ENCODE measurements at places on chromosomes 2 and 18.

GRCh38 chr2:128623776-128624761 is 305.4 kb upstream of the HS6ST1 start:
- DNase-seq, result no peak

GRCh38 chr18:25399554-25399953 is 47.6 kb upstream of the ZNF521 start:
- no peak for DNase-seq

- peak; percentile 69 for DNase-seq
These were observed 157.5 kb upstream of the SESTD1 start for GRCh38 chr2:179422037-179422643.

- DNase-seq, result no peak
These were observed 15.6 kb downstream of the ARHGEF33 start for GRCh38 chr2:38905251-38905650.

- no peak for DNase-seq
These were observed 157.1 kb downstream of the DYM start for GRCh38 chr18:49303379-49303778.

- DNase-seq, result no peak
These were observed 57.5 kb downstream of the FHOD3 start for GRCh38 chr18:36354989-36355388.

GRCh38 chr18:63613420-63613819 is 26.3 kb downstream of the SERPINB13 start:
- no peak for DNase-seq

DNA sequence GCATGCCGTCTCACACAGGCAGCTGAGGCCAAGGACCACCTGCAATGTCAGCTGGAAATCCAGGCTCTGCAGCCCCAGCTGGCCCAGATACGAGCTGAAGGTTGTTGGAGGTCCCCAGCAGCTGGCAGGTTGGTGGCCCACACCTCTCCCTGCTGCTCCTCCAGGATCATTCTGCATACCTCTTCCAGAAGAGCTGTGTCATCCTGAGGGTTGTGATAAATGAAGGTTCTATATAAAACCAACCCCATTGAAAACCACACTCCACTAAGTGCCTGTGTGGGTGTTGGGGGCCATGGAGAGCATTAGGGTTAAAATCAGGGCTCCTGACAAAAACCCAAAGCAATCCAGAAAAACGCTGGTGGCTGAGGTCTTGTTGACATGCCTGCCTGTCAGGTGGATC is 50.4 kb downstream of the C1QL2 start:
- DNase-seq, result no peak

DNA sequence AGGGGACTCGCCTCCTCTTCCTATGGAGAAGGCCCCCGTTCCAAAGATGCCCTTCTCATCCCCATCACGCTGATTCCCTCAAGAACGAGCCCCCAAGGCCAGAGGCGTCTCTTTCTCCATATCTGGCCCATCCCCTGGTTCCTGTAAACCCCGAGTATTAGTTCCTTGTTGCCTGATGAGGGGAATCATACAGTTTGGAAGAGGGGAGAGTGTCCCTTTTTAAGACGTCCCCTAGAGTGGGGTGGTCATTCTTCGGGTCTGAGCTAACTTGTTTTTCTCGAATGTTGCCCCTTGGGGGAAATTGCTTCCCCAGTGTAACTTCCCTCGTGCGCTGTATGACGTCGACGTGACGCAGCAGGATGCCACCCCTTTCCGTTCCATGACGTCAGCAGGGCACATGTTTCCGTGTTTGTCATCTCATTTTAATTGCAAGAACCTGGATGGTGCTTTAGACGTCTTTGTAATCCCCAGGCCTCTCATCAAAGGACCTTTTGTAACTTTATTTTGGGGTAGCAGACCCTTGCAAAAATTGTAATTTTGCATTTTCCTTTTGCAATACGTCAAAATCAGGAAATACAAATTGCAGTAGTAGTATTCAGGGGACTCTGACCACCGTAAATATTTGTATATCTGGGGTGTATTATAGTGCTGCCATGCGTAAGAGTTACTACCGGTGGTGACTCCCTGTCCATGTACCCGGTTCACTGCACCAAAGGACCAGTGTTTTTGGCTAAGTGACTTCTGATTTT is 569 bp downstream of the BABAM2 start:
- peak; percentile 82 for DNase-seq

- no peak for DNase-seq
These were observed 5.1 kb downstream of the NFATC1 start for GRCh38 chr18:79400591-79401381.

DNA sequence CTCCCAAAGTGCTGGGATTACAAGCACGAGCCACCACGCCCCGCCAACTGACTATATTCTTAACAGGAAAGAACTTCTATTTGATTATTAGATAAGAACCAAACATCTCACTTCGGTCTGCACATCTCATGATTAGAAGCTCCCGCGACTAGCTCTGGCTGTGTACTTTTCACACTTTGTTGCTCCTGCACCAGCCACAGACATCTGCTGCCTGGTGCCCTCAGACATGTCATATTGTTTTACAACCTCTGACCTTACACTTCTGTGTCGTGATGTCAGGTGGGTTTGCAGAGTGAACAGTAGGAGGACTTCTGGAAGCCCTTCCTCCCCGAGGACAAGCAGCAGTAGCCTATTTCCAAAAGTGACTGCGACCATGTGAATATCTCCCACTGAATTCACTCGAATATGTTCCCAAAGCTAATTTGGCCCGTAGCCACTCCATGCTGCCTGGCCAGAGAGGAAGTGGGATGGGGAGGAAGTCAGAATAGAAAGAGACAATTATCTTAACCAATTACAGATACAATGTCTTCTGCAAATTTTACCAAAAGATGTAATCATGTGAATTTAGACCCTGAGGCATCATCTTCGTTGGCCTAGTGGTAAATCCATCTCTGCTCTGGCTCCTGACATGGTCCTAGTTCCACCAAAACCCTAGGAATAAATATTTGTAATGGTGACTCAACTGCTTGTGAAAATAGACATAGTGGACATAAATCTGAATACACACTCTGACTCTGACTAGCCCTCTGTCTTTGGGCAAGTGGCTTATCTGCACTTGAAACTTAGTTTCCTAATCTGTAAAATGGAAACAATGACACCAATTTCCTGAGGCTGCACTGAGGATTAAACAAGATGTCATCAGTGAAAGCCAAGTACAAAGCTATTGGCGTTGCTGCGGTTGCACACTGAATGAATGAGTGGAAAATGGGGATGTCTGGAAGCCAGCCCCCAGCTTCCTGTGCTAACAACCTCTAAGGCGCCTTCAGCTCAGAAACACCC is 406.1 kb downstream of the LRATD1 start:
- no peak for DNase-seq

DNA sequence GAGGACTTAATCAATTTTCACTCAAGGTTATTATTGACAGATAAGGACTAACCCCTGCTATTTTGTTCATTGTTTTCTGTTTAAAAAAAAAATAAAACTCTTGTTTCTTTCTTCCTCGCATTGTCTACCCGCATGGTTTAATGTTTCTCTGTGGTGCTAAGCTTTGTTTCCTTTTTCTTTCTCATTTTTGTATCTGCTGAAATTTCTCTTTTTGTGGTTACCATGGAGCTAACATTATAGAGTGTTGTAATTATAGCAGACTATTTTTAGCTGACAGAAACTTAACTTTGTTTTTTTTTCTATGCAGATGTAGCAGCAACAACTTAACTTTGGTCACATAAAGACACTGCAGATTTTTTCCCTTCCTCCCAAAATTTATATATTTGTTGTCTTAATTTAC is 43.1 kb upstream of the CHN1 start:
- no peak for DNase-seq

GRCh38 chr2:24009680-24010476 is at the start of gene MFSD2B:
Gene MFSD2B, plus strand, starts transcription at chr2:24010085. Its CDS starts 12 bp downstream, at chr2:24010097.
- DNase-seq, result no peak

DNA sequence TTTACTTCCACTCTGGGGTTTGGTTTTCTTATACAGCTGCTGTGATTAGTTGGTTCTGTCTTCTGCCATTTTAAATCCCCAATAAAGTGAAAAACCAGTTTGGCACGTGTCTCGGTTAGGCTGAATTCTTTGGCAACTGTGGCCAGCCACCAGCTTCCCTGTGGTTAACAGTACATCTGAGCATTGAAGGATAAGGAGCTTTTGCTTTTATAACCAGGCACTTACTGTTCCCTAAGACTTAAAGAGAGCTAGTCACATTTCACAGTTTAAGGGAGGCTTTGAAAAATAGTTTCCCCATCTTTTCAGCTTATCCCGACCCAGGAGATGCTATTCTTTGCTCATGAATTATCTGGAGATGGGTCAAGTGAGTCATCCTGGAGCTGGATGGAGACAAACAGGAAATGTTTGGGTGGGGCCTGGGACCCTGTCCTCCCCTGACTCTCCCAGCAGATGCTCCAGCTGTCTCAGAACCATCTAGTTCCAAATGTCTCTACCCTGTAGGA is 57.3 kb upstream of the EML6 start:
- no peak for DNase-seq

DNA sequence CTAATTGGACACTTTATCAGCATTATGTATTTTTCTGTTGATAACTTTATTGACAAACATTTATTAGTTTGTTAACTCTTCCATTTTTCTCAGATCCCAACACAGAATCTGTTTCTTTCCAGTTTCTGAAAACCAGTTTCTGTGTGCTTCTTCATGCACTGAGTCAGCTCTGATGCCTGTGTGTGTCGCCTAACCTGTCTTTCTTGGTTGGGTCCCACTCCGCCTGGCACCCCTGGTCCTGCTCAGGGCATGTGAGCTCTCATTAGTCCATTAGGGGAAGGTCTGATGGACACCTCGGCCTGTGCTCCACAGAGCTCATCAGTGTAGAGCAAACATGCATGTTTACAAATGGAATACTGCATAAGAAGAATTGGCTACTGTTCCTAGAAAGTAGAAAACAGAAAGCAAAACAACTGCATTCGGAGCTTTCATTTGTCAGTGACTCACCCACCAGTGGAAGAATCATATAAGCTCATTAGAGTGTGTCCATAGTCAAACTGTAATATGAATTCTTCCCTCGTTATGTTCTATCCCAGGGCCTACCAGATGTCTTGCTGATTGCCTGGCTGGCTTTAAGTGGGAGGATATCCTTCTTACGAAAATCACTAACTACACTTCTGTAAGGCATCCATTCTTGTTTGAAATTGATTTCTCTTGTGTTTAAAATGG is 137.7 kb downstream of the SNTG2 start:
- no peak for DNase-seq

- DNase-seq, result no peak
These were observed 62.3 kb upstream of the ITGA4 start for GRCh38 chr2:181394741-181395437.

DNA sequence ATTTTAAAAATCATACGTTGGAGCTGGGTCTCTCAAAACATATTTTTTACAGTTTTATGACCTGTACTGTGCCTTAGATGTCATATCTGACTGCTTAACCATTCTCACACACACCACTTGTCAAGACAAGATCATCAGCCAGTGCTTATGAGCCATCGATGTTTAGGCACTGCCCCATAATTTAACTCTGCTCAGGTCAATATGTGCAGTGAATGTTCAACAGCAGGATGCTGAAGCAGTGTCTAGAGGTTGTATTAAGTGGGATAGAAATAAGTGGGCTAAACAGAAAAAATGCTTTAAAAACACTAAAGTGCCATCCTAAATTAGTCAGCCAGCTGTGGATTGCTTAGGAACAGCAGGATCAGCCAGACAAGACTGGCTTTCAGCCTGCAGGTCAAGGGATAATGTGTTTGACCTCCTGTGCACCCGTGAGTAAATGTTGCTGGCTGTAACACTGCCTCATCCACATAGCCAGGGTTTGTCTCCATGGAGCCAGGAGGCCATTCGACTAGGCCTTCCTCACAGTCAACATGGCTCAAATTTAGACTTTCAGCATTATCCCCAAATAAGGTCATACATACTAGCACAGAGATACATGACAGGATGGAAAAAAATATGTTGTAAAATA is 139.0 kb upstream of the NXPH2 start:
- no peak for DNase-seq

DNA sequence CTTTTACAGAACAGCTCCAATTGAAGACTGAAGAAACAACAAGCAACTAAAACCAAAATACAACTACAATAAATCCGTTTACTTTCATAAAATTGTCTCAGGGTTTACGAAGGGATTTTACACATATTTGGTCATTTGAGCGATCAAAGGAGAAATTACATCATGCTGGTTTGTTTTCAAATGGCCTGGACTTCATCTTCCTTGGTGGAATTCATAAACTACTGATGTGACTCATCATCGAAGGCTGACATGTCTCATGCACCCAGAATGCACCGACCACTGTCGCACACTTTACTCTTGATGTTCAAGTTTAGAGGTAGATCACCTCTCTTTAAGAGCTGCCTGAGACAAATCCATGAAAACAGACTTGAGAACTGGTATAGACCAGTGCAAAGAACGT is 25.6 kb upstream of the PMAIP1 start:
- DNase-seq, result peak; percentile 73

GRCh38 chr18:58355243-58355642 is 273.6 kb downstream of the ALPK2 start:
- DNase-seq, result no peak

- no peak for DNase-seq
These were observed 1802.2 kb upstream of the PIK3C3 start for GRCh38 chr18:40152859-40153258.

- no peak for DNase-seq
These were observed 55.9 kb downstream of the ZRANB3 start for GRCh38 chr2:135475128-135475527.

- peak; percentile 43 for DNase-seq
These were observed 110.1 kb downstream of the ZNF385B start for GRCh38 chr2:179751163-179751809.

DNA sequence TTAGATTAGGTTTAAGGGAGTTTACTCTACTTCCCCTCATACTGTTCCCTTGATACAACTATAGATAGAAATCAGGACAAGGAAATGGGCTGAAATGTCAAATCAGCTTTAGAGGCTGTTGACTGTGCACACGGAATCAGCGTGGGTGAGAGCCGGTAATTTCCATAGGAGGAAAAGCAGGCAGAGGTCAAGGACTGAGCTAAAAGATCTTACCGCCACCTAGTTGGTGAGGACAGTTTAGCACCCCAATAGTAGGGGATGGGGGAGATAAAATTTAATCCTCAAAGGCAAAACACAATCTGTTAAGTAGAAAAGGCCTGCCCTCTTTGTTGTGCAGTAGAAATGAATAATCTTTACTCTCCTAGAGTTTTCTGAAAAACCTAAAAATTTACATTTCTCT is 1154.5 kb upstream of the CHAC2 start:
- DNase-seq, result no peak

DNA sequence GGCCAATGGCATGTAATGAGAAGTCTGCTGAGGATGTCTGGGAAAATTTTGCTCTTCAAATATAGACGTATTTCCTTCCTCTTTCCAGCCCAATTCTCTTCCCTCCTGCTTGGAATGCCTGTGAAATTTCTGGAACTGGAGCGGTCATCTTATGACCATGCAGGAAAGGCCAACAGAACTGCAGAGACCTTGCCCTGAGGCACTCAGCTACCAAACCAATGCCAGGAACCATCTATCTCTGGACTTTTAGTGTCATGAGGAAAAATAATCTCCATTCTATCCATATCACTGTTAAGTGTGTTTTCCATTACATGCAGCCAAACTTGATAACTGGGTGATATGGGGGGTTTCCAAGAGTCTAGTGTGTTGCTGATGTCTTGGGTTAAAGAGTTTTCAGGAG is 363.7 kb downstream of the SLC4A3 start:
- DNase-seq, result no peak

Data from LoVo (cell line).